ENCODE measurements at places on chromosomes 3 and 15.
A peak's percentile ranks its signal among the peaks of the same experiment; 100 is the strongest.

DNA sequence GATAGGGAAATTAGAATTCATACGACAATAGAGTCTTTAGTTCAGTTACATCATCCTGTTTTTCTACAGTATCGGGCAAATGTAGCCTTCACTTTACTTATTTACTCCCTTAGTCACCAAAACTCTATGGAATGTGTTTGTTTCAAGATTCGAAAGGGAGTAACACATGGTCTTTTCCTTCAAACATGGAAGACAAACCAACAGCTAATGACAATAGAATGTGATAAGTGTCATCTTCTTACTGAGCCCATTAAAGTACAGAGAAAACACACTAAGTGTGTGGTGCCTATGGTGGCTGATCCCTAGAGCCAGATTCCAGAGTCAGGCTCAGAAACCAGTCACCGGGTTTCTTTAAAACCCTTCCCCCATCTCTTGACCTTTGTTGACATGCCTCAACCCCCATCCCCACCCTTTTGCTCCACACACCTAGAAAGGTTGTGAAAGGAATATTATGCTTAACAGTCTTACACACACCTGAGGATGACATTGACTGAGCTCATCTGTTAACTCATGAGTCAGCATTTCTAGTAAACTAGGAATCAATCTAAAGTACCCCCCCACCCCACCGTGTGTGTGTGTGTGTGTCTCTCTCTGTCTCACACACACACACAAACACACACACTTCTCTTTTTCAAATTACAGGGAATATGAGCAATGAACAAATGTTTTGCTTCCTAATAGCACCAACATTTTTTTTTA lies 549.6 kb upstream of the CCDC54 start:
- DNase-seq: peak; percentile 77

DNA sequence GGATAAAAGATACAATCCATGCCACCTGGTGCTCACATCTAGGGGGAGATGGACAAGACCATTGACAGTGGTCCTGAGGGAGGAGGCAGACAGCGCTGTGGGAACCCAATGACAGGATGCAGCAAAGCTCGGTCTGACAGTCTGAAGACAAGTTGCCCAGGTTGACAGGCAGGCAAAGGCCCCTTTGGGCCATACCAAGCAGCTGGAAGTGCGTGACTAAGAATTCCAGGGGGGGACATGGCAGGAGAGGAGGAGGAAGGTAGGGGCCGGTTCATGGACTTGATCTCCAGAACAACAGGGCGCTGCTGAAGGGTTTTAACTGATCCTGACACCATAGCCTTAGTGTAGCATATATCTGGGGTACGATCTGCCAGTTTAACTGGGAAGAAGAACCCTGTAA lies 83.4 kb downstream of the RPLP1 start:
- no peak for DNase-seq

- no peak for DNase-seq
These were observed 165.0 kb downstream of the MEX3B start for GRCh38 chr15:81880833-81881232.

GRCh38 chr3:10471054-10471688 lies 34.2 kb downstream of the ATP2B2 start:
- DNase-seq: no peak

DNA sequence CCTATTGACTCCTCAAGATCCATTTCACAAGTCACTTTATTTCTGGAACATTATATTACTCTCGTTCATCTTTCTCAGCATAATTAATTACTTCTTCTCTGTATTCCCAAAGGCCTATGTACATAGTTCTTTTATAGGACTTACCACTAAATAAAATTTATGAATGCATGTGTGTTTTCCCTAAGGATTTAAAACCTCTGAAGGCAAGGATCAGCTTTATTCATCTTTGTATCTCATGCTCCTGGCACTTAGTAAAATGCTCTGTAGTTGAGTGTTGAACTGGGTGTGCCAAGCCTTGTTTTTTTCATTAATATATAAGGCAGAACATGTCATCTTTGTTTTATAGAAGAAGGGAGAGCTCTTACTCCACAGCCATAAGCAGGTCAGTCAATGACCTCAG lies 194.1 kb upstream of the ZPLD1 start:
- DNase-seq: no peak

DNA sequence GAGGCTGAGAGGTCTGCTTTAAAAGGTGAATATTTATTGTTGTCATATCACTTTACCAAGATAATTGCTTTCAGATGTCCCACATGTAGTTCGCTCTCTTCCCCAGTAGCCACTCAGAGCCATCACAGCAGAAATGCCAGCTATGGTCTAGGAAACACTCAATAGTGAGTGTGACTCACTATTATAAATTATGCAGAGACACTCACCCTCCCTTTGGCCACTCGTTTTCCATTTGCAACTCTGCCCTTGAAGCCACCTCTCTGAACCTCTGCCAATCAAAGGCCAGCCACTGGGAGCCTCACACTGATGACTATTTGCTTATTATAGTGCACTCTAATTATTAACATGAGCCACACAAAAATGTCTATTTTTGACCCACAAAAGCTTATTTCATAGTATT lies 328.1 kb upstream of the ATP10A start:
- no peak for DNase-seq
